ENCODE measurements at places on chromosomes 5 and 9. TPM values are rescaled to one million over a fixed set of nuclear protein-coding genes. Genes with fewer than 3 reads are reported as not detected.

GRCh38 chr9:106177216-106177615 lies 482.9 kb downstream of the TMEM38B start:
- DNase-seq = no peak

- DNase-seq = no peak
Measured at GRCh38 chr5:78287833-78288232, 6.7 kb downstream of the AP3B1 start.

GRCh38 chr5:167984951-167985350 lies 306.5 kb upstream of the WWC1 start:
- peak; percentile 47 for DNase-seq

DNA sequence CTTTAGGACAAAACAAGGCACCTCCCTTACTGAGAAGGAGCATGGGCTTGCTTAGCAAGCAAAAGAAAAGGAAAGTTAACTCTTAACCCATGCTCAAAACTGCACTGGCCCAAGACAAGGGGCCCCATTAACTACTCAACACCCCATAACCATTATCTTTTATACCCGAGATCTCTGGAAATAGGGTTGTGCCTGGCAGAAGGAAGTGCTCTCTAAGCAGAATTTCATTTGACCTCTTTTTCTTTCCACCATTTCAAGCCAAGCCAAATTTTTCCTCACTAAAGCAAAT lies 167.2 kb downstream of the RASEF start:
- DNase-seq = no peak

DNA sequence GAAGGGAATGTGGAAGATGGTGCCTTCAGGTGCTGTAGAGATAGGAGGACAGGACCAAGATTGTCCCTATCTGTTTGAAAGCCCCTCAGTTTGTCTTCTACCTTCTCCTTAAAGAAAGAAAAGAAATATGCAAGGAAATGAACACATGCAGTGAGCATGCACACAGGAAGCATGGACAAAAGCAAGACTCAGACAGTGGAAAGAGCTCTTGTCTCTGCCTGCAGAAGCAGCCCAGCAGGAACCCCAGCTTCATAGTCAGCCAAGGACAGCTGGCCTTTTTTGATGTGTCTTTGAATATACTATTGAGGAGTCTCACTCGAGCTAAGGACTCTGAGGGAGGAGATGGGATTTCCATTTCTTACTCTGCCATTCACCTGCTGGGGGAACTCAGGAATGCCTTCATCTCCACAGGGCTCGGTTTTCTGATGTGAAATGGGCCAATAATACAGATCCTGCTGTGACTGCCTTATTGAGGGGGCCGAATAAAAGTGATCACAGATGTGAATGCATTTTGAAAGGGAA lies 132.5 kb upstream of the ADRA1B start:
- DNase-seq = no peak

DNA sequence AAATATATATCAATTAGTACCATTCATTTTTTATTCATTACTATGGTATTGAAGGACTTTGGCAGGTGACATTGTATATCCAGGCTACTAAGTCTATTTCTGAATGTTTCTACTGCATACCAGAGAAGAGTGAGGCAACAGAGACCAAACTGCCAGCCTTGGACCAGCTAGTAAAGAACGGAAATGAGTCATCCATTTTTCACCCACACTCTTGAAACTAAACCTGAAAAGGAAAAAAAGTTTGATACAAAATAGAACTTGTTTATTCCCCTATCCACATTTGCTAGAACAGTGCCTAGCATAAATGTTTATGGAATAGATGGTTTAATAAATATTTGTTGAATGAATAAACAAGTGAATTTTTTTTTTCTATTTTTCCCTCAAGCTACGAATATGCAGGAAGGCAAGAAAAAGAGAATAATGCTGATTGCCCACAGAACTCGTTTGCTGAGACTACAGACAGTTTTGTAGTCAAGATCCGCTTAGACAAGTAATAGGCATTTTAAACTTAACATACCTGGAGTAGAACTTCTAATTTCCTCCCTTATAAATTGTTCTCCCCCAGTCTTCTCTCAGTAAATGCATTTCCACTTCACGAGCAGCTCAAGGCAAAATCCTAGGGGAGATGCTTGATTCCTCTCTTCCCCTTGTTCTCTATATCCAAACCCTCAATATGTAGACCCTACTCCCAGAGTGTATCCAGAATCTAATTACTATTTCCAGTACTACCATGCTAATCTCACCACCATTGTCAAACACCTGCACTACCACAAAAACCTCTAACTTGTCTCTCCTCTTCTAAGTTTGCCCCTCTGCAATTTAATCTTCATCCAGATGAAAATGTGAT lies 146.2 kb upstream of the RASA1 start:
- DNase-seq = no peak

GRCh38 chr9:1276474-1276873 lies 226.3 kb downstream of the DMRT2 start:
- no peak for DNase-seq

DNA sequence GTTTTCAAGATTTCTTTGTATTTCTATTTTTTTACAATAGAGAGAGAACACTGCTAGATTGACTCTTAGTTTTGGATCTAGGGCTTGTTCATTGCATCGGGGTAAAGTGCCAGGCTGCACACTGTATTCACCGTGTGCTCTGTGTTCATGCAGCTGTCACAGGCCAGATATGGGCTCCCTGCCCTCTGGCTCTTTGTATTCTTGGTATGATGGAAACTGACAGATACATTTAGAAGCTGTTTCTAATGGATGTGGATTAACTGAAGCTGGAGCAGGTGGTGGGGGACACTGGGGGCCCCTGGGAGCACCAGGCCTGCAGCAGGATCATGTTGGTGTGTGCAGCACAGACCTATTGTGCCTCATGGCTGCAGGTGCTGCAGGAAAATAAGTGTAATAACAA lies 28.0 kb downstream of the SLC36A1 start:
- DNase-seq = no peak

GRCh38 chr5:147453875-147454814 lies 55.7 kb downstream of the DPYSL3 start:
- DNase-seq = peak; percentile 92

DNA sequence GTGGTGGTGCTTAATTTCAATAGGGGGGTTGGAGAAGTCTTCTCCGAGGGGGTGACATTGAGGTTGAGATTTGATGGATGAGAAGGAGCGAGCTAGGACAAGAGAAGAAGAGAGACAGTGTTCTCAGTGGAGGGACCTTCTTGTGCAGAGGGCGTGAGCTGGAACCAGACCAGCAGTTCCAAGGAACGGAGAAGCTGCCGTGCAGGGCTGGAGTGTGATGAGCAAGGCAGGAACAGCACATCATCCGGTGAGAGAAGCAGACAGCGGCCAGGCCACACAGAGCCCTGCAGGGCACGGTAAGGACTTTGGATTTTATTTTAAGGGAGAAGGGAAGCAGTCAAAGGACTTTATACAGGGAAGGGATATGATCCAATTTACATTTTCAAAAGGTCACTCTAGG lies 206.9 kb downstream of the MELK start:
- no peak for DNase-seq

- DNase-seq = no peak
Measured at GRCh38 chr5:80453366-80453765, 34.5 kb upstream of the FAM151B start.

GRCh38 chr9:27528076-27528885 lies 1.3 kb downstream of the MOB3B start:
- DNase-seq = peak; percentile 70

DNA sequence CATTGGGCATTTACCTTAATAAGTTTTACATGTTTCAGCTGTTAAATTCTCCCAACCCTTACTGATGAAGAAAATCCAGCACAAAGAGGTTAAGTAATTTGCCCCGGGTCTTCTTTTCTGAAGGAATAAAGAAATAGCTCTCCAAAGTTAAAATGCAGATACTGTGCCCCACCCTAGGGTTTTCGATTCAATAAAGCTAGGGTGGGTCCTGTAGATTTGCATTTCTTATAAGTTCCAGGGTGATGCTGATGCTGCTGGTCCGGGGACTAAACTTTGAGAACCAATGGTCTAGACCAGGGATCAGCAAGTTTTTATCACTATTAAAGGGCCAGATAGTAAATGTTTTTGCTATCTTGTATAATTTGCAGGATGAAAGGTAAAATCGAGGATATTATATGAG lies 156.7 kb downstream of the ADAMTS12 start:
- no peak for DNase-seq

DNA sequence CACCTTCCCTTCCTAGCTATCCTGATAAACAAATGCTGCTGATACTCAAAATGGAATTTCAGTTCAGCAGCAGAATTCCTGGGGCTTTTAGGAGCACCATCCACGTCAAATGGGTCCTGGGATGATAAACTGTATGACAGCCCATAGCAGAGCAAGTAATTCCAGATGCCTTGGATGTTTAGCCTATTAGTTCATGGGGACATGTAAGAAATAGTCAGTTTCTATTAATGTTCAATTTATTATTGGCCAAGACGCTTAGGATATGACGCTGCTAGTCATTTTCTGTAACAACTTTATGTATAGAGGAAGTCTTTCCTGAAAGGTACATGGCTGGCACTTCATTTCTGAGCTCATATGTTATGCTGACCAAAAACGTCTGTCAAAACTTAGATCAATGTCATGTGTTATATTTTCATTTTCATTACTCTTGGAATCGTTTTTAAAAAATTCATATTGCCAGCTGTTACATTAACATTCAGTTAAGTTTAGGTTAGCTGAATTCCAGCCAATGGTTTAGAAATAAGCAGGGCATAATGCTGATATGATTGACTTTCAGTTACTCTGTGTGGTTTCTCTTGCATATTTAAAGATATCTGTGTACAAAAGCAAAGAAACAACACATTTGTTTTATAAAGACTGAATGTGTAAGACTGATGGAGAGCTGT lies 243.8 kb downstream of the CSNK1G3 start:
- DNase-seq = no peak

DNA sequence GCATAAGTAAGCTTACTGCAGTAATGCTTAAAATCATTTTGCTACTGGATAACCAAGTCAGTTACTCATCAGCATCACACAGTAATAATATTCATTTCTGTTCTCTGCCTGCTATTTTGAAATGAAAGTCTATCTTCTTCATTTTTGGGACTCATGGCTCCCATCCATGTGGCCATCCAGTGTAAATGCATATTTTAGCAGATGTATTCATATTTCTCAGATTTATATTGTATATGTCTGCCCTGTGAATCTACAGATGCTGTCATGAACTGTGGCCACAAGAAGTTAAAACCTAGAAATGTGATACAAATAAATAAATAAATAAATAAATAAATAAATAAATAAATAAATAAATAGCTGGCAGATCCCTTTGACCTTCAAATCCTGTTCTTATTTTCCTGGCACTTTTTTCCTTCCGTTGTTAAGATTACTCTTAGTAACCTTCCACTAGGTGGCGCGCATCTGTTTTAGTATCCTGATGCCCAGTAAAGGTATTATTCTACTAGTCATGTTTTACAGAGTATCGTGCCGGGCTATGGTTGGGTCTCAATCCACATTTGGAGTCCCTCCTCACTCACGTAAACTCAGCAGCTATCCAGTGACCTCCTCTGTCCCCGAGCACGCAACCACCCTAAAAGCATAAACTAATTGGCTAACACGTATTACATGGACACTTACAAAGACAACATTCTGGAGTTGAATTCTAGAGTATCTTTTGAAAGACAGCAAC lies 79.2 kb upstream of the IL7R start:
- peak; percentile 53 for DNase-seq

DNA sequence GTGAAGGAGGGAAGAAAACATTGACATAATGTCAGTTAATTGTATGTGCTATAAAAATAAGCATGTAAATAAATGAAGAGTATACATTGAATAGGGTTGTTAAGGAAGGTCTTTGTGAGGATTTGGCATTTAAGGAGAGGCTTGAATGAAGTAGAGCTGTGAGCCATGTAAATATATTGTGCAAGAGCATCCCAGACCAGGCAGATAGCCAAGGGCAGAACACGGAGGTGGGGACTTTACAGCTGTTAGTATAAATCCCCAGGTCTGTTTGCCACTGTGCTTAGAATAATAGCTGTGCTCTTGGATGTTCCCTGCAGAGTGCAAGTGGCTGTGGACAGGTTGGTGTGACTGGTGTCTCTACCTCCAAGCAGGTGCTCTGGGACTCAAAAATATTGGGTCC lies 211.7 kb downstream of the LRRC70 start:
- DNase-seq = no peak

- DNase-seq = no peak
Measured at GRCh38 chr5:35305336-35306020, 75.2 kb upstream of the PRLR start.

- no peak for DNase-seq
Measured at GRCh38 chr5:144273232-144274027, 102.8 kb downstream of the KCTD16 start.

DNA sequence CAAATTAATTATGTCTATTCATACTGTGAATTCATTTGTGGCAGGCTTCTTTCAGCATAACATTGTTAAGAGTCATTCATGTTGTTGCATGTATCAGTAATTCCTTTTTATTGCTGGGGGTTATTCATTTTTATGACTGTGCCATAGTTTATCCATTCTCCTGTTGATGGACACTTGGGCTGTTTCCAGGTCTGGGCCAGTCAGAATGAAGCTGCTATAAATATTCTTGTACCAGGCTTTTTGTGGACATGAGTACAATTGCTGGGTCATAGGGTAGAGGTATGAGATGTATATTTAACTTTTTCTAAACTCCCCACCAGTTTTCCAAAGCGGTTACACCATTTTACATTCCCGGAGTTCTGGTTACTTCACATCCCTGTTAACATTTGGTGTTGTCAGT lies 13.6 kb downstream of the PRPF4 start:
- DNase-seq = no peak

DNA sequence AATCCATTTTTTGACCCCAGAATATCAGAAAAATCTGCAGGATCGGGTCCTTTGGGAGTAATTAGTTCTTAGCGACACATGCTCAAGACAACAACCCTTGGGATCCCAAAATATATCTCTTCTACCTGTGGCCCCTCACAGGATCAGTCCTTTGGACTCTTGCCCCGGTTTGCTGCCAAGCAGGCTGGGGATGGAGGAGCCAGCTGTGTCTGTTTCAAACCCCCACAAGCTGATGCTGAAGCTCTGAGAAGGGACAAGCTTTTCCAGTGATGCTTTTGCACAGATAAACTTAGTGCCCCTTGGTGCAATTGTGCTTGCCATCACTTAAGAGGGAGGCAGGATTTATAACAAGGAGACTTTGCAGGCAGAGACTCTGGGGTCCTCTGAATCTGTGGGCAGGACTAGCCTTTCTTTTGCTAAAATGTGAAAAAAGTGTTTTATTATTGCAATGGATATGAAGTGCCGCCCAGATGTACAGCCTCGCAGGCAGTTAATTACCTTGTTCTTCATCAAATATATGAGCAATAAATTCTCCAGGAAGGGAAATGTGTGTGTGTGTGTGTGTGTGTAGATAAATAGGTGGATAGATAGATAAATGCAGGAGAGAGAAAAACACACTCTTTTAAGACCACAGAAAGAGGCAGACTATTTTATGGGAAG lies 9.6 kb upstream of the LHX2 start:
- no peak for DNase-seq

LRRC19 gene
- 19.4 TPM for polyA plus RNA-seq

EPB41L4A gene
- 30.8 TPM for polyA plus RNA-seq

LCN10 gene
- 1.8 TPM for polyA plus RNA-seq

TAF11L4 gene
- polyA plus RNA-seq = not detected

BAAT gene
- polyA plus RNA-seq = 0.47 TPM

ANKRD20A1 gene
- polyA plus RNA-seq = 6.1 TPM

ATP6V1G1 gene
- polyA plus RNA-seq = 211 TPM

All from left kidney (tissue), 8 donors.